Natural killer cell treated with Interleukin-12 subunit alpha and Interleukin-12 subunit beta and Interleukin-15 and Interleukin-18, amount 100 ng/mL, for 72 hours (primary cell): ENCODE measurements at places on chromosomes 4 and X.

DNA sequence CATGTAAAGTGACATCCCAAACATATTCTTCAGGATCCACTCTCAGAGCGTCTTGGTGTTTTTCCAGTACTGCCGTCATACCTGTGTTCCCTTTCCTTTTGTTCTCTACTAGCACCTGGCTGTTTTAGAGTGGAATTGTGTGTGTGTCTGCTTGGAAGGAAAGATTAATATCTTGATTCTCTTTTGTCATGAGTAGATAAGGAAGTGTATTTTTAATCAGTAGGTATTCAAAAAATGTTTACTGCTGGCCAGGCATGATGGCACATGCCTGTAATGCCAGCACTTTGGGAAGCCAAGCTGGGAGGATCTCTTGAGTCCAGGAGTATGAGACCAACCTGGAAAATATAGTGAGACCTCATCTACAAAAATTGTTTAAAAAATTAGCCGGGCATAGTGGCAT is 198.8 kb downstream of the CBR4 start:
- no peak for DNase-seq

GRCh38 chrX:1537031-1537715 is at the start of gene P2RY8:
TSS of gene P2RY8 (minus strand) at chrX:1537185. CDS start at chrX:1466558, 70,627 bp downstream.
- peak; percentile 90 for DNase-seq

- no peak for DNase-seq
These were observed 49.4 kb downstream of the DTHD1 start for GRCh38 chr4:36330796-36331195.

- no peak for DNase-seq
These were observed 51.9 kb downstream of the FAM114A1 start for GRCh38 chr4:38919494-38919893.

- no peak for DNase-seq
These were observed 137.8 kb downstream of the RAPGEF2 start for GRCh38 chr4:159240687-159241086.

DNA sequence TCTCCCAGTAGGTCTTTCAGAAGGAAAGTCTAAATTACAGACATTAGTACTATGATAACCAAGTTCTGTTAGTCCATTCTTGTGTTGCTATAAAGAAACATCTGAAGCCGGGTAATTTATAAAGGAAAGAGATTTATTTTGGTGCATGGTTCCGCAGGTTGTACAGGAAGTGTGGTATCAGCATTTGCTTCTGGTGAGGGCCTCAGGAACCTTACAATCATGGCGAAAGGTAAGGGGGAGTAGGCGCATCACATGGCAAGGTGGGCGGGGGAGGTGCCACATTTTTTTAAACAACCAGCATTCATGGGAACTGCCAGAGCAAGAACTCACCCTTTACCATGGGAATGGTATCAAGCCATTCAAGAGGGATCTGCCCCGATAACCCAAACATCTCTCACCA is 26.2 kb upstream of the USP46 start:
- DNase-seq, result no peak

DNA sequence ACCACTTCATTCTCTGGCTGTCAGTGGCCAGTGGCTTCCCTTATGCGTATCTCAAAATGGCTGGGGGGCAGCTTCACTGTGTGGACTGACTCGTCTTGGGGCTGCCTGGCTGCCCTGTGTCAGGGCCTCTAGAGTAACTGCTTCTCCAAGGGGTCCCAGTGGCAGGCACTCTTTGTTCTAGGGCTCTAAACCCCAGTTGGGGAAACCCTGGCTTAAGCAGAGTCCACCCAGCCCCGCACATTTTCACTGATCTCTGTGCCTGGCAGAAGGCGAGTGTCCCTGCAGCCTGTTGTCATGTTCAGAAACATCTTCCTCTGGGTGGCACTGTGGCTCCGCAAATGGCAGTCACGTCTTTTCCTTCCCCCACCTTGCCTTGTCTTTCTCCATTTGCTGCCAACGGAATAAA is 59.7 kb downstream of the NBDY start:
- peak; percentile 29 for DNase-seq

GRCh38 chrX:46916273-46916672 is 4.1 kb downstream of the JADE3 start:
- DNase-seq, result no peak
